KBM-7 (cell line): ENCODE measurements at places on chromosomes 4 and X.
A peak's percentile ranks its signal among the peaks of the same experiment; 100 is the strongest.

GRCh38 chr4:82053396-82053795 is 320.4 kb downstream of the HNRNPD start:
- DNase-seq, result no peak

GRCh38 chrX:51878056-51878455 is 15.4 kb upstream of the MAGED1 start:
- no peak for DNase-seq

DNA sequence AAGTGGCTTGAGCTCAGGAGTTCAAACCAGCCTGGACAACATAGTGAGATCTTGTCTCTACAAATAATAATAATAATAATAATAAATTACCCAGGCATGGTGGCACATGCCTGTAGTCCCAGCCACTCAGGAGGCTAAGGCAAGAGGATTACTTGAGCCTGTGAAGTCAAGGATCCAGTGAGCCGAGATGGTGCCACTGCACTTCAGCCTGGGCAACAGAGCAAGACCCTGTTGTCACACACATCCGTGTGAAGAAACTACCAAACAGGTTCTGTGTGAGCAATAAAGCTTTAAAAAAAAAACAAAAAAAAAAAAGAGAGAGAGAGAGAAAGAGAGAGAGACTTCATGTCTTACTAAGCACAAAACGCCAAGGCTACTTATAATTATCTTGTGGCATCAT is 42.5 kb downstream of the ANOS1 start:
- DNase-seq, result no peak

DNA sequence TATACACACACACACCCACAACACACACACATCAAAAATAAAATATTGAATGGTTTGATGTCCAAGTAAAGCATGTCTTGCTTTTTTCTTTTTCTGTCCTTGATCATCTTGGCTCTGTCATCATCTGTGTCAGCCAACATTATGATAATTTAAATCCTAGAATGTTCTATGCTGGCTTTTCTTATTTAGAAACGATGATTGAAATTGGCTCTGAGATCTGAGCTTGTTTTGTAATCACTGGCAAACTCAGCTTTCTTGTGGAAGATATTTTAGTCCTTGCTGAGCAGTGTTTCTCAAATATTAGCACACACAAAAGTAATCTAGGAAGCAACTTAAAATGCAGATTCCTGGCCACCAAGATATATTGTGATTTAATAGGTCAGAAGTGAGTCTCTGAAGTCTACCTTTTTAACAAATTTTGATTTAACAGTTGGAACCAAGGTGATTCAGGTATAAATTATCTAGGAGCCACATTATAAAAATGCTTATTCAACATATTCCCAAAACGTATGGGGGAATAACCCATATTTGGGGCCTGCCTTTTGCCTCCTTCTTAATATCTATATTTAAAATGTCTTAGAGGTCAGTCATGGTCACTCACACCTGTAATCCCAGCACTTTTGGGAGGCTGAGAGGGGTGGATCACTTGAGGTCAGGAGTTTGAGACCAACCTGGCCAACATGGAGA is 24.0 kb upstream of the DSPP start:
- DNase-seq, result no peak

DNA sequence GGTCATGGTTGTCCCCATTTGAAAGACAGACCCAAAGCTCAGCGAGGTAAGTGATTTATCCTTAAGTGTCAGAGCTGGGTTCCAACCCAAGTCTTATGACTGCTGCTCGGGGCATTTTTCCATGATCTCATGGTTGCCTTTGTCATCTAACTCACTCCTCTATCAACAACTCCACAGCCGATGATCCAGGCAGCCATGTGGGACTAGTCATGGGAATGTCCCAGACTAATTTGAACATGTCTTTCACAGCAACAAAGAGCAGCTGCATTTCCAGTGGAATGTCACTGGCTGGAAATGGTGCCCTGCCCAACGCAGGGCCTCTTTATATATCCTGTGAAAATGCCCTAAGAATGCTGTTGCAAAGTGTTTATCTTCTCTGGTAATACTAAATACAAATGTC is 284.8 kb upstream of the PPARGC1A start:
- no peak for DNase-seq

GRCh38 chr4:149823769-149824221 is 8.2 kb upstream of the IQCM start:
- DNase-seq, result no peak

DNA sequence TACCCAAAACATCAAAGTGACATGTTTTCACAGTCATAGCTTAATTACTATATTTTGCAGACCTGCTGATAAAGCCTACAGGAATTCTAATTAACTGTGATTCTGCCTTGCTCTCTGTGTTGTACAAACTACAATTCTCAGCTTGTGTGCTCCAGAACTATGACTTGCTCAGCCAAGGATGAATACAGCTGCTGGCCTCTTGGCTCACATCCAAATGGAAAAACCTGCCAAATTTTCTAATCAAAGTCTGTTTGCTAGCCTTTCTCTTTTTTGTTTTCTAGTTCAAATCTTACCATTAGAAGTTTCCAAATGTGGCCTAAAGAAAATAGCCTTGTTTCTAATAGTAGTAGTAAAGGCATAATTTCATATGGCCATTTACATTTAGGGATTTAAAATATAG is 1176.8 kb downstream of the FAM133A start:
- DNase-seq, result no peak

GRCh38 chr4:26955241-26955640 is 94.6 kb downstream of the STIM2 start:
- no peak for DNase-seq

GRCh38 chr4:153466081-153466948 is at the start of gene TMEM131L:
Gene TMEM131L (plus strand): TSS chr4:153466360. CDS start chr4:153466398, 38 bp downstream.
- DNase-seq, result peak; percentile 90

GRCh38 chr4:150619042-150619441 is 37.1 kb downstream of the MAB21L2 start:
- no peak for DNase-seq

- DNase-seq, result no peak
These were observed 4.8 kb downstream of the PPP2R2C start for GRCh38 chr4:6467600-6467999.

GRCh38 chr4:181611033-181611711 is 632.0 kb upstream of the TENM3 start:
- no peak for DNase-seq

GRCh38 chr4:26707342-26707741 is 123.5 kb downstream of the TBC1D19 start:
- DNase-seq, result no peak

DNA sequence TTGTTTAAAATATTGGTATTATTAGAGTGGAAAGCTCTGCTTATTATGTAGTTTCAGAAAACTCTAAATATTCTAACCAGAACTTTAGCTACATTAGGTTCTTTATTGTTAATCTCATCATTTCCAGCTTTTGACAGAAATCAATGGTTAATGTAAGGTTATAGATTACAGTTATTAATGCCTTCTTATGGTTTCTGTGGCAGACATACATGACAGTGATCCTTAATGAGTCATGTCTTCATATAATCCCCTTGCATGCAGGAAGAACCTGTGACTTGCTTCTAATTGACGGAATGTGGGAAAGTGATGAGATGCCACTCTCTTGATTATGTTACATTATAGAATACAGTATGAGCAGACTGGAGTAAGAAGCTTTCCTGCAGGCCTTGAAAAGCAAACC is 23.5 kb downstream of the KLHL8 start:
- DNase-seq, result no peak

- no peak for DNase-seq
These were observed 694.2 kb upstream of the TENM3 start for GRCh38 chr4:181548873-181549575.

GRCh38 chr4:48944252-48944651 is 37.7 kb upstream of the OCIAD2 start:
- no peak for DNase-seq

- DNase-seq, result no peak
These were observed 161.5 kb downstream of the SOWAHB start for GRCh38 chr4:76736414-76736813.

DNA sequence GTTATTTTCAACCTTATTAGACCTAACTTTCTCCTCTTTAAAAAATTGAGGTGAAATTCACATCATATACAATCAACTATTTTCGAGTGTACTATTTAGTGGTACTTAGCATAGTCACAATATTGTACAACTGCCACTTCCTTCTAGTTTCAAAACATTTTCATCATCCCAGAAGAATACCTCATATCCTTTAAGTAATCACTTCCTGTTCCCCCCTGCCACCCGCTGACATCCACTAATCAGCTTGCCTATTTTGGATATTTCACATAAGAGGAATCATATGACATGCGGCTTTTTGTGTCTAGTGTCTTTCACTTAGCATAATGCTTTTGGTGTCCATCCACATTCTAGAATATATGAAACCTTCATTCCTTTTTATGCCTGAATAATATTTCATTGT is 10.0 kb upstream of the PPA2 start:
- no peak for DNase-seq

- no peak for DNase-seq
These were observed 21.3 kb downstream of the ABCG2 start for GRCh38 chr4:88137112-88137511.

DNA sequence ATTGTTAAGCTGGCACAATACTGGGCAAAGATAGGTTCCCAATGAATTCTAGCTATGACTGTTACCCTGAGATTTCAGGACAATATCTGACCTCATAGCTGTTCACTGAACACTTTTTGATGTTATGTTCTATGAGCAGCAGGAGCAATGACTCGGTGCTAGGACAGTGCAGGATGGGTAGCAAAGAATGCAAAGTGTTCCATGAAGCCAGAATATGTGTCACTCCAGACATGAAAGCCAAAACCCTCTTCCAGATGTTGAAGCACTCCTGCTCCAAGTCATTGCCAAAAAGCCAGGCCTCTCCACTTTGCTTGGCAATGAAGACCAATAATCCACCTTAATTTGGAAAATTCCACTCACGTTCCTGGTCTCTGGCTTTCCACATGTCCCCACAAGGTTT is 300.9 kb upstream of the CPEB2 start:
- no peak for DNase-seq
